ENCODE measurements at places on chromosomes 7 and 10. TPM values are rescaled to one million over a fixed set of nuclear protein-coding genes. Genes with fewer than 3 reads are reported as not detected.

The CPN1 gene
- polyA plus RNA-seq, result not detected

The ZNF488 gene
- 1.5 TPM for polyA plus RNA-seq

The PNLIPRP1 gene
- polyA plus RNA-seq, result not detected

The SLC18A3 gene
- not detected for polyA plus RNA-seq

The YWHAG gene
- polyA plus RNA-seq, result 103 TPM

The WNT2 gene
- polyA plus RNA-seq, result 138 TPM

The SEMA4G gene
- 32.8 TPM for polyA plus RNA-seq

DNA sequence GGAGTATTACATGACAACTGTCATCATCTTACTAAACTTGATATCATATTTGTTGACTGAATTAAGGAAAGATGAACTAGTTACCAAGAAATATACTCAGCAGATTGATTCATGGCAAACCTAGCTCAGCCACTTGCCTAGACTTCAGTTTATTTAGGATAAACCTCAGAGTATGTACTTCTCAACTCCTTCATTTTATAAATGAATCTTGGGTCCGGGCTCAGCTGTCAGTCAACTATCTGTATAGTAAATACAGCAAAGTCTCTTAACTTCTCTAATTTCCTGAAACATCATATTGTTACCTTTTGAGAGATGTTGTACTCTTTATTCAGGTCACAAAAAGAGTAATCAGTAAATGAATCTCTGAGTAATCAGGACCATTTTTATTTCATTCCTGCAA lies 211.0 kb upstream of the KLF14 start:
- DNase-seq, result no peak

- DNase-seq, result no peak
Measured at GRCh38 chr7:80816806-80817205, 102.0 kb downstream of the SEMA3C start.

- no peak for DNase-seq
Measured at GRCh38 chr7:103934508-103934907, 55.0 kb downstream of the RELN start.

GRCh38 chr10:12490963-12491362 lies 141.6 kb downstream of the CAMK1D start:
- DNase-seq, result no peak

Measured in right lung (tissue), 10 donors.